ENCODE measurements at places on chromosomes 6 and 20.

DNA sequence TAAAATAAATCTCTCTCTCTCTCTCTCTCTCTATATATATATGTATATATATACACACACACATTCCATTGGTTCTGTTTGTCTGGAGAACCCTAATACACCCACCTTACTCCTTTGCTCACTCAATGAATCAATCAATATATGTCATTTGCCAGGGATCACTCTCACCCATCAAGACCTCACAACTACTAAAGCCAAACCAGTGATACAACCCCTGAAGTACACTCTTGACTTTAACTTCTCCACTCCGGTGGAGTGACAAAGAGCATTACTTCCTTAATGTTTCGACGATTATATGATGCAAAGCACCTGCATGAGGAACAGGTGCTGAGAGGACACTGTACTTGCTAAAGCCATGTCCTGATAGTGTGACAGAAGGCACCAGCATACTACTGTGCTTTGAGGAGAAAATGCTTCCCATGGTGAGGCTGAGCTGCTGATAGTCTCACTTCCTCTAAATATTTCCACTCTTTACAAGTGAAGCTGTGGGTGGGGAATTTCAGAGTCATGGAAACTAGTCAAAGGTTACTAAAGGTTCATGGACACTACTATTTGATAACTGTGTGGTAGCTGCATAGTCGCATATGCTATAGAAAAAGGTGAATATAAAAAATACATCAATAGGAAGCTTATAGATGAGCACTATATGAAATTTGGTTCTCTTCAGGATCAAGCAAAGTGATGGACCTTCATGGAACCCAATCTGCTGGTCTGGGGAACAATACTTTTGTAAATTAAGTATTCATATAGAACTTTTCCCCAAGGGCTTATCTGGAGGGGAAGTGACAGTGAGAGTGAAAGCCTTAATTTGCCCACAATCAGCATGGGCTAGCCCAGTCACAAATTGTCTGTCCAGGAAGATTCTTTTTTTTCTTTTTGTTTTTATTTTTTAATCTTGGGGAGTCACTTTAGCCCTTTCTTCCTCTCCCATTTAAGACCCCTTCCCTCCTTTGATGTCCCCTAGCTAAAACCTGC lies 141.9 kb upstream of the NEDD9 start:
- DNase-seq, result no peak

DNA sequence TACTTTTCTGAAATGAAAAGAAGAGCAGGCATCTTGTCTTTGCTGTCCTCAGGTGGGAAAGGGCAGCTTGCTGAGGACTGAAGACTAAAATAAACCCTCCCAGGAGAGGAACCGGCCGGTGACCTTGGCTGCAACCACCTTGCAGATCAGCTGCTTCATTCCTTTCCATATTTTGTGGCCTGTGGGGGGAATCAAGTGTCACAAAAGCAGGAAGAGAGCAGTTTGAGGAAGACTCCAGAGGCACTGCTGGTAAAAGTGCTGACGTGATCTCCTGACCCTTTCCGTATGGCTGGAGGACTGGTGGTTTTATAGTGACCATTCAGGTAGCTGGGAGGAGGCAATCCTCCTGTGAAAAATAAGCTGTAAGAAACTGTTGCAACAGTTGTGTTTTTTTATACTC lies 157.0 kb downstream of the PLCB4 start:
- no peak for DNase-seq

- no peak for DNase-seq
Observed at GRCh38 chr6:141700819-141701218, 431.9 kb upstream of the GJE1 start.

- DNase-seq, result no peak
Observed at GRCh38 chr20:20877079-20877478, 164.6 kb upstream of the RALGAPA2 start.

DNA sequence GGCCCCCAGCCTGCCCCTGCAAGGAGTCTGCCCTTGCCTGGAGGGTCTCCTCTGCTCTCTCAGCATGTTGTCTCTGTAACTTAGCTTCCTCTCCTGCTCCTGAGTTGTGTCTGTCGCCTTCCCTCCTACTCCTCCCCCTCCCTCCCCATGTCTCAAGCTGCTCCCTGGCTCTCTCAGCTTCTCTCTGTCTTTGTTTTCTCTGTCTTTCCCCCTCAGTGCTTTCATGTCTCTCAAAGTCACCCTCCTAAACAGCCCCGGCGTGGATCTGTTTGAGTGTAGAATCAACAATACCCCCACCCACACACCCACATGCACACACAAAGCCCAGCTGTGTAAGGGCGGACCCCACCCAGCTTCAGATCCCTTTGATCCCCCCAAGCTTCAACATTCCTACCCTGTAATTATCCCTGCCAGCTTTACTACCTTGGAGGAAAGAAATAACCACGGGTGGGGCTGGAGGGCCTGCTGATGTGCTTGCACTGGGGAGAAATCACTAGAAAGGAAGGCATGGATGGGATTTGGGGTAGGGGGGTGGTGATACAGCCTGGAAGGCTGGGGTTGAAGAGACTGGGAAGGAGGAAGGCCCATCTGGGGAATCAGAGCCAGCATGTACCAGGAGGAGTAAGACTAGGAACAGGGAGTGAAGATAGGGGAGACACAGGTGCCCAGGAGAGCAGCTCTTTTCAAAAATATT lies 1.0 kb upstream of the LY6G6D start:
- DNase-seq, result no peak

DNA sequence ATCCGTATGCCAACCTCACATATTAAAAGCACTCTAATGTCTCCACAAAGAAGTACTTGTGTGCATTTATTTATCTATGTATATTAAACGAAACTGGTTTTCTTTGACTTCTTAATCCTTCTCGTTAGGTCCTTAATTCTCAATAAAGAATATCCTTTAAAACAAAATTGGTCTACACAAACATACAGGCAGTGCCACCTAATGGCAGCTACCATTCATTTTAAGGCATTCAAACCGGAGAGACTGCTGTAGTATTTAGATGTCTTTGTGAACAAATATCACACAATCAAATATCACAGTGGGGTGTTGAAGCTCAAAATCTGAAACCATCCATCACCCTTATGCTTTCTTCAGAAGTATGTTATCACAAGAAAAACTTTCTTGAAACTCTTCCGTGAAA lies 96.6 kb upstream of the IRAK1BP1 start:
- no peak for DNase-seq

- DNase-seq, result no peak
Observed at GRCh38 chr6:116969211-116969863, 92.3 kb downstream of the RFX6 start.

- no peak for DNase-seq
Observed at GRCh38 chr6:160300076-160300695, 41.6 kb upstream of the SLC22A2 start.

DNA sequence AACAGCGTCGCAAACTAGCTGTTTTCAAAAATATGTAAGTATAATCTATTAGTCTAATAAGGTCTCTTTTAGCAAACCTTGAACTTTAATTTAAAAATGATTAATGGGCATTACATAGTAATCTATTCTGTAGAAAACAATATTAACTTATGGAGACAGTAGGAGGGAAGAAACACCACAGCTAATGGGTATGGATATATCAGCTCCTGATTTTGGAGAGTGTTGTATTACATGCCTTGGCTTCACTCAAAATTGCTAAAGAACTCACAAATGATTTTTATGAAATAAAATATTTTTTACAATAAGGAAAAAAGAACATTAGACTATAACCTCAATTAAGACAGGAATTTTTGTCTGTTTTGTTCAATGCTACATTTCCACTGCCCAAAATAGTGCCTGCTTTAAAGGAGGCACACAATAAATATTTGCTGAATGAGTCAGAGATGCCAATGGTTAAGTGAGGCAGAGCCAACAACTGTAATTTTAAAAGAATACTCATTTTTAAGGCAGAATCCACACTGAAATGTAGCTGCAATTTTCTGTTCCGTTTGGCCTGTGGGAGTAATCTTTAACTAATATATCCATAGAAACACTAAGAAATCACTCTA lies 15.7 kb downstream of the ATG5 start:
- no peak for DNase-seq

- no peak for DNase-seq
Observed at GRCh38 chr6:75188221-75188925, 17.5 kb downstream of the COL12A1 start.

- DNase-seq, result no peak
Observed at GRCh38 chr6:53431704-53432103, 83.0 kb upstream of the ELOVL5 start.

- no peak for DNase-seq
Observed at GRCh38 chr20:32391003-32391402, 32.9 kb downstream of the ASXL1 start.

- DNase-seq, result no peak
Observed at GRCh38 chr6:155272353-155273232, 8.8 kb downstream of the CLDN20 start.

DNA sequence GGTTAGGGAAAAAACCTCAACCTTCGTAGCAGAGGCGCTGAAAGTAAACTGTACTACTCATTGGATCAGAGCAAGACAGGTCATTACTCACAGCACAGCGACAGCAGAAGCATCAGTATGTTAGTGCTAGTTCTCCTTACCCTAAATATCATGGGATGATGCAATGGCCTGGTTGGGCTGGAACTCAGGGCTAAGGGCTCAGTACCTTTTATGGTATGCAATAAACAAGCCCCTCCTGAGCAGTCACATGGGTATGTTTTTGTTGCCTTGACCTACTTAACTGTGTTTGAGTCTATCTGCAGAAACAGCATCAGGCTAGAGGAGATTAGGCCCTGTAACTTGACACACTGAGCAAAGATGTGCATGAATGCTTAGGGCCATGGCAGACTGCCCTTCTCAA lies 369.4 kb upstream of the IMPG1 start:
- no peak for DNase-seq

- DNase-seq, result no peak
Observed at GRCh38 chr6:164166996-164167395, 752.5 kb downstream of the QKI start.

GRCh38 chr6:167341665-167342655 lies 17.1 kb downstream of the TTLL2 start:
- DNase-seq, result no peak

- no peak for DNase-seq
Observed at GRCh38 chr20:57647006-57647932, 27.0 kb upstream of the ZBP1 start.

DNA sequence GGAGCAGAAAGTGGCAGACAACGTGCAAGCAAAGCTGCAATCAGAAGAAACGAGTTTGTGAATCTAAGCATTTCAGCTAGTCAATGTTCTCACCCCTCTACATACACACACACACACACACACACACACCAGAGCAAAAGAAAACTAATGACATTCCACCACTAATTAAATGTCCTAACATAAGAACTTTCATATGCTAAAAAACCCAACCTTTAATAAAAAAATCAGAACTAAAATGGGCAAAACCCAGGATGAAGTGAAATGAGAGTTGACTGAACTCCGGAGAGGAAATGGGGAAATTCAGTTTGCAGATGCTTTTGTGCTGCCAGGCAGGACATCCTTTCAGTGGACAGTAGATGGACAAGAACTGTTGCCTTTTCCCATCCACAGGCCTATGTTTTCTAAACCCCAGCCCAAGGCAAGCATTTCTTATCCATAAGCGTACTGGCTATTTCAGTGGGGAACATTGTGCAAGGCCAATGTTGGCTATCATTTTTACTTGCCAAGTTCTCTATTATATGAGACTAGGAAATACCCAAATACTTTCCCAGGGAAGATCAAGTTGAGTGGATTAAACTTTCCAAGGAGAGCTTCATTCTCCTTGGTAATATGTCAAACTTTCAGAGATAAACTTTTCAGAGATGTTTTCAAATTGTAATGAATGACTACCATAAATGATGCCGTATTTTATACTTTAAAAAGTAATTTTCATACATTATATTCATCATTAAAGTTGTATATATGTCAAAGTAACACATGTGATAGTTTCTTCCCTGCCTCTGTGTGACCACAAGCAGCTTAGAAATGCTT lies 27.3 kb downstream of the RIN2 start:
- no peak for DNase-seq

GRCh38 chr6:82902290-82902689 lies 163.4 kb downstream of the UBE3D start:
- no peak for DNase-seq

GRCh38 chr20:20204256-20204655 lies 151.9 kb downstream of the CFAP61 start:
- no peak for DNase-seq

GRCh38 chr20:24465159-24465558 lies 4.3 kb upstream of the SYNDIG1 start:
- no peak for DNase-seq

GRCh38 chr6:132866762-132867449 lies 52.5 kb downstream of the RPS12 start:
- no peak for DNase-seq

- DNase-seq, result peak; percentile 62
Observed at GRCh38 chr6:34189806-34190503, 44.1 kb upstream of the GRM4 start.

DNA sequence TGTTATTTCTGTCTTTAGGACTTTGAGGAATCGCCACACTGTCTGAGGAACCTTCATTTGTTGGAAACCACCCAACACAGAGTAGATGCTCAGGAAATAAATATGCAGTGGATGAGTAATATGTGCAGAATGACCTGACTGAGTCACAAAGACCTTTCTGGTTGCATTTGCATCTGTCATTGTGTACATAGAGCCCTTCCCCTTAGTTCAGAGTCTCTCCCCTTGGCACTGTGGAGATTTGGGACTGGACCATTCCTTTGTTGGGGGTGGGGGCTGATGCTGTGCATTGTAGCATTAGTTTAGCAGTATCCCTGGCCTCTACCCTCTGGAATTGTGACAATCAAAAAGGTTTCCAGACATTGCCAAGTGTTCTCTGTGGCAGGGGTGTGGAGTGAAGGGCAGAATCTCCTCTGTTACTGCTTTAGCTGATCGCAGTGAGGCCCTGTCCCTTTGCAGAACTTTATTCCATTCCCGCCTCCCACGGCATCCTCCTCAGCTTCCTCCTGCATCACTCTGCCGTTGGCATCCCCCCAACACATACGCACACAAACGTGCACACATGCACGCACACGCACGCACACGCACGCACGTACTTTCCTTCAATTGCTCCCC lies 64.5 kb downstream of the EYA2 start:
- no peak for DNase-seq

DNA sequence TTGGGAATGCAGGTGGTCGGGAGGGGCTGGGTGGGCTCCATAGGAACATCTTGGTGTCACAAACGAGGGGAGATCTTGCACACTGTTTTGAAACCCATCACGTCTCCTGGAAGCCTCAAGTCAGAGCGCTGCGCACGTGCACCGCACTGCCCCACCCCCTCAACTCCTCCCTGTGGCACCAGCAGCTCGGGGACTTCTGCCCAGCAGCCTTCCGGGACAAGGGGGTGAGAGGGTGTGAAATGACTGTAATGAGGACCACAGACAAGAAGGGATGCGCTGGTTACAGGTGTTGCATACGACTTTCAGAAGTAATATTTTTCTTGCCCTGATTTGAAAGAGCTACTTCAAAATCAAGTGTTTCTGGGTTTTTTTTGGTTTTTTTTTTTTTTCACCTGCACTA lies 60.3 kb downstream of the FOXC1 start:
- DNase-seq, result no peak

DNA sequence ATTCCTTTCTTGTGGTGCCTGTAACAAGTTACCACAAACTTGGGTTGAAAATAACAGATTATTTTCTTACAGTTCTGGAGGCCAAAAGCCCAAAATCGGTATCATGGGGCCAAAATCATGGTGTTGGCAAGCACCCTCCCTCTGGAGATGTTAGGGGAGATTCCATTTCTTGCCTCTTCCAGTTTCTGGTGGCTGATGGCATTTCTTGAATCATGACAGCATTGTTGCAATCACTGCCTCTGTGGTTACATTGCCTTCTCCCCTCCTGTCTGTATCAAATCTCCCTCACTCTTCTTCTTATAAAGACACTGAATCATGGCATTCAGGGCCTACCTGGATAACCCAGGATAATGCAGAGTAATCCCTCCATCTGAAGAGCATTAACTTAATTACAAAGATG lies 17.9 kb upstream of the TENT5A start:
- DNase-seq, result no peak

- DNase-seq, result no peak
Observed at GRCh38 chr20:11329271-11329670, 588.4 kb upstream of the BTBD3 start.

All from sciatic nerve (tissue), 2 donors.